Nephron progenitor cell (in vitro differentiated cells): ENCODE measurements at places on chromosomes 7 and 10.

DNA sequence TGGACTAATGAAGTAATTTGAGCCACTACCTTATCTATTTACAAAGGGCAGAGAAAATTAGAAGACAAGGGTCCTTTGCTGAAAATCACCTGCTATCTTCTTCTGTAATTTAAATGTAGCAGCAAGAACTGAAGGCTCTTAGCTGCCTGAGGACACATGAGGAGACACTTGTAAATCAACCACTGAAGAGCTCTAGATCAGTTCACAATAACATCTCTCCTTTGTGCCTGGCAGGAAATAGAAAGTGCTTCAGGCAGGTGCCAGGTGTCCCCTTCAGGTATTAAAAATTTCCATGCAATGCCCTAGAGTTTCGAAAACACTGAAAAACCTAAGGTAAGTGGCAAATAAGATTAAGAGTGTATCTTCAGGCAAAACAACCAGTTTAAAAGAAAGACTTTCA is 474.6 kb downstream of the GRM8 start:
- no peak overlapping the region for H3K27ac ChIP-seq
- H3K36me3 ChIP-seq = no peaks in the 10 kb centered on the region
- H3K27me3 ChIP-seq = no peaks in the 10 kb centered on the region
- H3K4me3 ChIP-seq = no peak overlapping the region
- H3K4me1 ChIP-seq = no peaks in the 10 kb centered on the region

GRCh38 chr10:31557854-31558253 is 238.8 kb downstream of the ZEB1 start:
- peaks cover 6% of the 10 kb centered on the region for H3K36me3 ChIP-seq
- no peak overlapping the region for H3K4me3 ChIP-seq
- H3K4me1 ChIP-seq = no peaks in the 10 kb centered on the region
- H3K27me3 ChIP-seq = peaks cover 7% of the 10 kb centered on the region
- no peak for DNase-seq
- H3K27ac ChIP-seq = no peak overlapping the region

GRCh38 chr10:79067241-79068202 is 1.2 kb upstream of the ZMIZ1 start:
- H3K4me3 ChIP-seq = peak overlapping the region; percentile 90
- peaks cover 56% of the 10 kb centered on the region for H3K4me1 ChIP-seq
- peak overlapping the region; percentile 11 for H3K27ac ChIP-seq

DNA sequence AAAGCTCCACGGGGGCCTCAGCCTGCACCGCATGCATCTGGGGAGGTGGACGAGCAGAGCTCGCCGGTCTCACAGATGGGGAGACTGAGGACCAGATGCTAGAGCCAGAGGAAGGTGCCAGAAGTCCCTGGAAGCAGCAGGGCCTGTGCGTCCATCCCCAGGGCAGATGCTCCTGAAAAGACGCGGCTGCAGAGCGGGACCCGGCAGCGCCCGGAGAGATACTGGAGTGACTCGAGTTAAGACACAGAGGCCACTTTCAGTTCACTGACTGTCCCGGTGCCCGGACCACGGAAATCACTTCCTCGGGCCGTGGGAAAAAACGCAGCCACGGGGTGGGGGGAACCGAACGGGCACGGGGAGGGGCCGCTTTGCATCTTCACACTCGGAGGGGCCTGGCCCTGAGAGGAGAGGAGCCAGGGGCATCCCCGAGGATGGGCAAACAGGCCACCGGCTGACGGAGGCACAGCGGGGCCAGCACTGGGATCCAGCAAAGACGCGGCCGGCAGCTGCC is 85.4 kb downstream of the FOXL3 start:
- H3K4me1 ChIP-seq = peaks cover 47% of the 10 kb centered on the region
- no peak overlapping the region for H3K27ac ChIP-seq
- H3K4me3 ChIP-seq = no peak overlapping the region
- no peaks in the 10 kb centered on the region for H3K36me3 ChIP-seq
- H3K27me3 ChIP-seq = peaks cover 13% of the 10 kb centered on the region
- DNase-seq = no peak

DNA sequence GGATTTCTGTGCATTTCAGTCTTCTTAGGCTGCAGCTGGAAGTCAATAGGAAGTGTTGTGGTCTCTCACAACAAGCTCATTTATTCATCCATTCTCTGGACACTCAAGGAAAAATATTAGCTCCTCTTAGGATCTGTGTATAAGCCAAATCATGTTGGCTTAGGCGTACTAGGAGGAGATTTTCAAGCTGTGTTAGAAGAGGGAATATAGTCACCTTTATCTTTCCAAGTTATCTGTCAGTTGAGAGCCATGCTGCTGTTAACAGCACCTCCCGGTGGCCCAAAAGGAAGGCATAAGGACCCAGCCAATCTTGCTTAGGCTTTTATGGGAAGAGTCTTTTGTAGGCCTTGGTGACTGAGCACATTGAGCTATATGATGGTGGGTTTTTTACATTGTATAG is 220.0 kb downstream of the LRMDA start:
- H3K4me3 ChIP-seq = no peak overlapping the region
- no peak for DNase-seq
- H3K27ac ChIP-seq = peak overlapping the region; percentile 88
- H3K36me3 ChIP-seq = peaks cover 18% of the 10 kb centered on the region

DNA sequence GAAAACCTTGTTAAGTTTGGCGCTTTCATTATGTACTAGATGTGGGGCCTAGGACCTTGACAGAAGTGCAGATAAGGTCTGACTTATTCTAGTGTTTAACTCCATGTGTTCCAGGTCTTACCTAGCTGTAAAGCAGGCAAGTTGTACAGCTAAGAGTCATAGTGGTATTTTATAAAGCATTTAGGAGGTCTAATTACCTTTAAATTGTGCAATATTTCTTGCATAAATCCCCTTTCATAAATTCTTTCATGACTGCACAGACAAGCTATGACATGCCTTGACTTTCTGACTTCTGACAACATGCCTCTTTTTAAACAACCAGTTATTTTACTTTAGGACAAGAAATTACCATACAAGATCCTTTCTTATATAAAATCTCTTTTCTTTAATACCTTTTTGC is 151.6 kb upstream of the VSTM2A start:
- H3K36me3 ChIP-seq = no peaks in the 10 kb centered on the region
- H3K27me3 ChIP-seq = no peaks in the 10 kb centered on the region
- H3K4me3 ChIP-seq = no peak overlapping the region
- no peak for DNase-seq

GRCh38 chr7:6243168-6243567 is 29.3 kb downstream of the CYTH3 start:
- peaks cover 30% of the 10 kb centered on the region for H3K4me1 ChIP-seq
- no peaks in the 10 kb centered on the region for H3K27me3 ChIP-seq
- no peaks in the 10 kb centered on the region for H3K36me3 ChIP-seq
- no peak for DNase-seq

- H3K4me3 ChIP-seq = peak within 1 kb of the TSS; percentile 88
- peak; percentile 58 for DNase-seq
- H3K27me3 ChIP-seq = peaks cover 89% of the 10 kb centered on the region
- H3K27ac ChIP-seq = no peak within 1 kb of the TSS
- H3K36me3 ChIP-seq = no peaks in the 10 kb centered on the region
- peaks cover 42% of the 10 kb centered on the region for H3K4me1 ChIP-seq
Observed at GRCh38 chr10:77637532-77638320, at the start of gene KCNMA1. KCNMA1 (minus strand) TSS chr10:77637808.

DNA sequence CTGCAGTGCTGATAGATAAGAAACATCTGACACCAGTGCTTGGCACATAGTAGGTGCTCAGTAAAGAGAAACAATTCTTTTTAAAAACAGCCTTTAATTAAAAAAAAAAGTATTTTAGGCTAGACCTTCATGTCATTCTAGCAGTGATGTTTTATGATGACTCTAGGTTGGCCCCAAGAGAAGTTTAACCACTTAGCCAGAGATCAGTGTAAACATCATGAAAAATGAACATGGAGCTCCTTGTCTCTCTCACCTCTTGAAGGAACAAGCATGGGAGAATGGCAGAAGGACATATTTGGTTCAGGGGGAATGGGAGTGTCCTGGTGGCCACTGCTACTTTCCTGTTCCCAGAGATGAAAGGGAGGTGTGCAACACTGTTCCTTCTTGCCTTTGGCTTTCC is 641.0 kb downstream of the LRMDA start:
- H3K27ac ChIP-seq = no peak overlapping the region
- peaks cover 27% of the 10 kb centered on the region for H3K36me3 ChIP-seq
- H3K4me1 ChIP-seq = peaks cover 5% of the 10 kb centered on the region
- H3K27me3 ChIP-seq = peaks cover 7% of the 10 kb centered on the region

DNA sequence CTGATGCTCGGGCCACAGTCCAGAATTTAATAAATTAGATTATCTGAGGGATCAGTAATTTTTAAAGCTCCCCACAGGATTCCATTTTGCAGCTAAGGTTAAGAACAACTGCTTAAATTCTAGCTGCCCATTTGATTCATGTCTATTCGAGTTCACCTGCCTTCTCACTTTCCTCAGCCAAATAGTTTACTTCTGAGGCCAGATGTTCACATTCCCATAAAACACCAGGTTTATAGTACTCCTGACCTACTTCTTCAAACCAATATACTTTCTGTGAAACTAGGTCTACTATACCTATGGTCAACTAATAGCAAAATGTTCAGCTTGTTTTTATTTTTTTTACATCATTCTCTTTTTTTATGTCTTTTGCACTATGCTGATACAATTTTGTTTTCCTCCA is 86.3 kb downstream of the GPR158 start:
- H3K4me1 ChIP-seq = peaks cover 20% of the 10 kb centered on the region
- no peaks in the 10 kb centered on the region for H3K36me3 ChIP-seq
- no peak overlapping the region for H3K27ac ChIP-seq
- DNase-seq = no peak
- no peak overlapping the region for H3K4me3 ChIP-seq

DNA sequence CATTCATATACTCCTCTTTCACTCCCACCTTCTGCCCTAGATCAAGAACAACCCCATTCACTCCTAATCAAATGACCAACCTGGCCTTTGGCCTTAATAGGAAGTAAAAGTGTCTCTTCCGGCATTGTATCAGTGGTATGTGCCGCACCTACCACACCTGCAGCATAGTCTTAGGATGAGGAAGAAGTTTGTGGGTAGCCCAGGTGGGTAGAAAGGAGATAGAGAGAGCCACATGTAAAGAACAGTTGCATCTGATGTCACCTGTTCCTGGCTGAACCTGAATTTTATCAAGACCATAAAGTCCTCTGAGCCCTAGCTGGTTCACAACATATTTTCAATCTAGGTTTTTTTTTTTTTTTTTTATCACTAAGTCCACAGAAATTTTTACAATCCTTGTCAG is 55.5 kb upstream of the PTPN12 start:
- no peak for DNase-seq
- H3K27me3 ChIP-seq = no peaks in the 10 kb centered on the region
- no peaks in the 10 kb centered on the region for H3K4me1 ChIP-seq
- no peak overlapping the region for H3K4me3 ChIP-seq
- H3K27ac ChIP-seq = no peak overlapping the region

DNA sequence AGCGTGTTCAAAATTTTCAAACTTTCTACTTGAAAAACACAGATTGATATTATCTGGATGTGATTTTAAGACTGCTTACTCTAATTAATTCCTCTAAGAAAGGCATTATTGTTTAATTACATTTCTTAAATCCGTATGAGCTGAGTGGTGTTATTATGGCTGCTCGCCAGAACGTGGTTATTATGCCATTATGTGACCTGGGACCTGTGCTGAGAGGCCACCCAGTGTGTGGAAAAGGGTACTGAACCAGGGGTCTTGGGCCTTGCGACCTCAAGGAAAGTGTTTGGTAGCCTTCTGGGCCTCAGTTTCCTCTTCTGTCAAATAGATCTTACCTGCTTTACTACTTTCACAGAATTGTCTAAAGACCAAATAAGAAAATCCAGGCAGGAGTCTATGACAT is 15.4 kb downstream of the LGI1 start:
- DNase-seq = no peak
- peaks cover 4% of the 10 kb centered on the region for H3K27me3 ChIP-seq
- H3K36me3 ChIP-seq = no peaks in the 10 kb centered on the region
- H3K27ac ChIP-seq = no peak overlapping the region
- H3K4me1 ChIP-seq = peaks cover 25% of the 10 kb centered on the region

GRCh38 chr7:117124591-117125220 is 171.4 kb downstream of the ST7 start:
- H3K27me3 ChIP-seq = no peaks in the 10 kb centered on the region
- no peaks in the 10 kb centered on the region for H3K4me1 ChIP-seq
- H3K36me3 ChIP-seq = no peaks in the 10 kb centered on the region
- no peak overlapping the region for H3K27ac ChIP-seq
- H3K4me3 ChIP-seq = no peak overlapping the region

- peaks cover 11% of the 10 kb centered on the region for H3K27me3 ChIP-seq
- no peak for DNase-seq
- no peaks in the 10 kb centered on the region for H3K36me3 ChIP-seq
- H3K4me3 ChIP-seq = no peak overlapping the region
Observed at GRCh38 chr10:35946556-35946955, 304.5 kb upstream of the FZD8 start.
